ENCODE measurements at places on chromosomes 3 and 15. TPM values are rescaled to one million over a fixed set of nuclear protein-coding genes. Genes with fewer than 3 reads are reported as not detected.

CHL1 gene
- not detected for total RNA-seq

KIAA1143 gene
- 29.0 TPM for total RNA-seq

ARGFX gene
- total RNA-seq, result not detected

PROS1 gene
- 19.4 TPM for total RNA-seq

ALDH1A2 gene
- total RNA-seq, result 0.61 TPM

CIDEC gene
- total RNA-seq, result 1.9 TPM

RPL35A gene
- 900 TPM for total RNA-seq

MASP1 gene
- not detected for total RNA-seq

TTC21A gene
- total RNA-seq, result 6.9 TPM

FHIT gene
- 8.3 TPM for total RNA-seq

CELF6 gene
- total RNA-seq, result not detected

UBA5 gene
- 42.1 TPM for total RNA-seq

DUOXA2 gene
- total RNA-seq, result 1.6 TPM

KCNMB3 gene
- 6.7 TPM for total RNA-seq

AP2M1 gene
- total RNA-seq, result 202 TPM

ADAMTS9 gene
- total RNA-seq, result 4.0 TPM

PPP4R2 gene
- 93.6 TPM for total RNA-seq

PARP15 gene
- not detected for total RNA-seq

CAMKV gene
- total RNA-seq, result 15.6 TPM

All from Caco-2 (cell line).